Right kidney (tissue), 9 donors: ENCODE measurements at places on chromosomes 16 and 17.

DNA sequence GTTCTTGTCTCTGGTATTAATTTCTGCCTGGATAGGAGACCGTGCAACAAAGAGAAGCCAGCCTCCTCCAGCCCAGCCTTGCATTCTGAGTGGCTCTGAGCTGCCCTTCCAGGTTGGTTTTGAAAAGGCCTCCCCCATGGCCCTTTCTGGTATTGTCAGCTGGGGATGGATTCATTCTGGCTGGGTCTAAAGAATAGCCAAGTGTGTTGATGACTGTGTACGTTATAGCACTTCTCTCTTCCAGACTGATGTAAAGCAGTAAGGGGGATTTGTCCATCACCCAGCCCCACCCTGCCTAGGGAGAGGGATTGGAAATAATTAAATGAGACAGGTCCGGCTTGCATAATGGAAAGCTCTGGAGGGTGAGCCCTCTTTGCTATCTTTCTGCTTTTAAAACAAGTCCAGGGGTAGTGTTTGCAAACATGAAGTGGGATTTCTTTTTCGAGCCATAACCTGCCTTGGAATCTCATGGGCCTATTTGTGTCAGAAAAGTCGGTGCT is 146.4 kb downstream of the MSI2 start:
- DNase-seq = no peak

DNA sequence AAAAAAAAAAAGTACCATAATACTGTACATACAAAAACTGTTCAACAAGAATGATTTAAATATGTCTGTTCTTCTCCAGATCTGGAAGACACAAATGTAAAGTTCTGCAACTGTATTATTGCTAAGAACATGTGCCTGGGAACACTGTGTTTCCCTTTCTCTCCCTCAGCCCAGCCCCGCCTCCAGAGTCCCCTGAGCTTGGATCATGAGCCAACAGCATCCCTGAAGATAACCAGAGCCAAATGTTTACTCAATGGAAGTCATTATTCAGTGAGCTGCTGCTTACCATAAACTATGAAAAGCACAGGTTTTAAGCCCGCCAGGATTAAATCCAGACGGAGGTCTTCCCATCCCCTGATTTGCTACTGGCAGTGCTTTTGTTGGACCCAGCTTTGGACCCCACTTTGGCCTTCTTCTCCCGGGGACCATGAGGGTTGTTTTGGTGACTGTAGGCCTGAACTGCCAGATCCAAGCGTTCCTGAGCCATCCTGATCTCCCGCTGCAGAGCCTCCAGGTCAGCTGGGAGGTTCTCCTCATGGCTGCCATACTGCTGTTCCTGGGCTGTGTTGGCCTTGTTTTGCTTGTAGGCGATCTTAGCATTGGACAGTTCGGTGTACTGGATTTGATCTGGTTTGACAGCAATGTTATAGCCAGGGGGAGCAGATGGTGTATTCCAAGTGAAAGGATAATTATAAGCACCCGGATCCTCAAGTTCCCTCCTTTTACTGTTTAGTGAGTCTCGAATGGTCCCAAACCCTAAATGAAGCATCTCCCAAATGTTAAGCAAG is 25.6 kb downstream of the GJC1 start:
- DNase-seq = no peak

GRCh38 chr16:1026784-1027500 is 45.4 kb downstream of the SOX8 start:
- no peak for DNase-seq

- no peak for DNase-seq
These were observed 101.2 kb downstream of the MRTFB start for GRCh38 chr16:14172200-14172809.

DNA sequence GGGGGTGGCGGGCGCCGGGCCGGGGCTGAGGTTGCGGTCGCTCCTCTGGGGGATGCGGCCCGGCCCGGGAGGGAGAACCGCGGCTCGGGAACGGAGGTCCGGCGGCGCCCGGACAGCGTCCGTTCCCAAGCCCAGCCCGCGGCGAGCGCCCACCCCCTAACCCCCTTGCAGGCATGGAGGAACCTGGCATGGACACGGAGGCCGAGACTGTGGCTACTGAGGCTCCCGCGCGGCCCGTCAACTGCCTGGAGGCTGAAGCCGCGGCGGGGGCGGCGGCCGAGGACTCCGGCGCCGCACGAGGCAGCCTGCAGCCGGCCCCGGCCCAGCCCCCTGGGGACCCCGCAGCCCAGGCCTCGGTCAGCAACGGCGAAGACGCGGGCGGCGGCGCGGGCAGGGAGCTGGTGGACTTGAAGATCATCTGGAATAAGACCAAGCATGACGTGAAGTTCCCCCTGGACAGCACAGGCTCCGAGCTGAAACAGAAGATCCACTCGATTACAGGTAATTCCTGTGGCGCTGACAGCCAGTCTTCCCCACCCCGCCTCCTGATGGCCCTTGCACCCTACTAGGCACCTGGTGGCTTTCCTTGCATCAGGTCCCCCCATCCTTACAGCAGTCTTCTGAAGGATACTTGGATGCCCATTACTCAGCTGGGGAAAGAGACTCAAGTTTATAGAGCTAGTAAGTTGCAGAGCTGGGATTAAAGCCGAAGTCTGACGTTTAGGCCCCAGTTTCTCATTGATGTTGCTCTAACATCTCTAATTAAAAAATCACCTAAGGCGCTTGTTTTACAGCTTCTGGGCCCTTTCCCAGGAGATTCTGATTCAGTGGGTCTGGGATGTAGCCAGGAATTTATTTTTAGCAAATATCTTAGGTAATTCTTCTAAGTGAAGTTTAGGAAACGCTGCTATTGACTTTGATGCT is 514 bp downstream of the UBFD1 start:
- DNase-seq = no peak

DNA sequence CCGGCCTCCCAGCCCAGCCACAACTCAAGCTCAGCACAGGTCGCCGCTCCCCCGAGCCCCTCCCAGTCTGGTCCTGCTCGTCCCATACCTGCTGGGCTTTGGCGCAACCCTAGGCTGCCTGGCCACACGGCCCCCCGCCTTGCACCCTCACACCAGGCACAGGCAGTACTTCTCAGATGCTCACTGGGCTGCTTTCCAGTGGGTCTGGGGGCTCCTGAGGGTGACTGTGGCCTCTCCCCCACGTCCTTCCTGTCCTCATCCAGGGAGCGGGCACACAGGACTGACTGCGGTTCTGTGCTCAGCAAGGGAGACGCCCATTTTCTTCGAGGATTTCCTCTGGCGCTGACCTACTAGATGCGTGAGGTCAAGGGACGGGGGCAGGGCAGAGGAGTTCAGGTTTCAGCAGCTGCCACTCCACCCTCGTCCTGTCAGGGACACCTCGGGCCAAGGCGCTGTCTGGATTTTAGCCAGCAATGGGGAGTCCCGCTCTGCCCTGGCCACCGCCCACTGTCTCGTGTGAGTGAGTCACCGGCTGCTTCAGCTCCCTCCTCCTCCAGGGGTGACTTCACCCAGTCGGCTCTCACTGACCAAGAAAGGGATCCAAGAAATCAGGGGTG is 115.8 kb downstream of the NPIPB11 start:
- peak; percentile 68 for DNase-seq

GRCh38 chr16:3266873-3267537 is 10.6 kb upstream of the MEFV start:
- no peak for DNase-seq

DNA sequence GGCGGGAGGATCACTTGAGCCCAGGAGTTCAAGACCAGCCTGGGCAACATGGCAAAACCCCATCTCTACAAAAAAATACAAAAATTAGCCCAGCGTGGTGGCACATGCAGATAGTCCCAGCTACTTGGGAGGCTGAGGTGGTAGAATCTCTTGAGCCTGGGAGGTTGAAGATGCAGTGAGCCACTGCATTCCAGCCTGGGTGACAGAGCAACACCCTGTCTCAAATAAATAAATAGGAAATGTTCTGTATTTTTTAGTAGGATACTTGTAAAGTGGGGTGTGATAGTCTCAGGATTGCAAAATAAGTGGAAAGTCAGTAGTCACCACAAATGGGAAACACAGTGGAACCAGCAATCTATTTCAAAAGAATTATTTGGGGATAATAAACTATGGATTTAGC is 4.0 kb downstream of the RSPRY1 start:
- no peak for DNase-seq

DNA sequence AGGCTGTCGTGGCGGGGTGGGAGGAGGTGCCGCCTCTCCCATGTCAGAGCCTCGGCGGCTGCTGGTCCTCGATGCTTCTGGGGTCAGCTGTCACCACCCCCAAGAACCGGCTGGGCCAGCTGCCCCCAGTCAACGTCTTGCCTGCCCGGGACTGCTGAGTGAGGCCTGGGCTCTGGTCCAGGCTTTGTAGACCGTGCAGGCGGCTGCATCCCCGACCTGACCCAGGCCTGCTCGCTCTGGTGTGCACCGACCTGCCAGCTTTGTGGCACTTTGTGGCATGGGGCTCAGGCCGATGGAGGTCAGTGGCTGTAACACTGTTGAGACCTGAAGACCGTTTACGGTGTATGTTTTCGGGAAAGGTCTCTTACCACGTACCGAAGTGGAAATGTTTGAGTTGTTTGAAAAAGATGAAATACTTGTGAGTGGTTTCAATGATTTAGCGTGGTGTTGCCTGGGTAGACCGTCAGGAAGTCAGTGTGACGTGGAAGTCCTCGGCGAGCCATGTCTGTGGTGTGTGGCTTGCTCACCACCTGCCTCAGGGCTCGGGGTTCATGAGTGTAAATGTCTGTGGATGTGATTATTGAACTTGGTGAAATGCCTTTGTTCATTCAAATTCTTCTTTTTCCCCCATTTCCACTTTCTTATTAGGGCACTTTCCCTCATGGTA is 53.2 kb upstream of the ZNF750 start:
- DNase-seq = peak; percentile 63

DNA sequence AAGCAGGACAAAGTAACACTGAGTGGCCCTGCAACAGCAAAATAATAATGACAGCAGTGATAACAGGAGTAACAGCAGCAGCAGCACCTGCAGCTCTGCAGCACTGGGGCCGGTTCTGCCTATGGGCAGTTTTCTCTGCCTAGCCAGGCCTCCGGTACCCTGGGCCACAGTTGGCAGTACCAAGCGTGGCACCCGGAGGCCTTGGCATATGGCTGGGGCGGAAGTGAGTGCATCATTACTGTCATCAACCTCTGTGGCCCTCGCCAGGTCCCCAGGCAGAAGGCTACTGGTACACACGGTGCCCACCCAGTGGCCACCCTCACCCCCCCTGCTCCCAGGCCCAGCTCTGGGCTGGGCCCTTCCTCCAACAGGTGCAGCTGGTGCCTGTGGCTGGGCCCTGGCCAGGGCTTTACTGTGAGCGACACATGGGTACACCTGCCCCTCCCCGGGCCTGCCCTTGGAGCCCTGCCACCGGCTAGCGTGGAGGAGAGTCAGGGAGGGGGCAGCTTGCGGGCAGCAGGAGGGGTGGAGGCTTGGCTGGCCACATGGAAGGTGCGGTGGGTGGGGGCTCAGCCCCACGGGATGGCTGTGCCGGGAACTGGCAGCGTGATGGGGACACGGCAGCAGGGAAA is 3.0 kb downstream of the KCNJ12 start:
- DNase-seq = no peak

DNA sequence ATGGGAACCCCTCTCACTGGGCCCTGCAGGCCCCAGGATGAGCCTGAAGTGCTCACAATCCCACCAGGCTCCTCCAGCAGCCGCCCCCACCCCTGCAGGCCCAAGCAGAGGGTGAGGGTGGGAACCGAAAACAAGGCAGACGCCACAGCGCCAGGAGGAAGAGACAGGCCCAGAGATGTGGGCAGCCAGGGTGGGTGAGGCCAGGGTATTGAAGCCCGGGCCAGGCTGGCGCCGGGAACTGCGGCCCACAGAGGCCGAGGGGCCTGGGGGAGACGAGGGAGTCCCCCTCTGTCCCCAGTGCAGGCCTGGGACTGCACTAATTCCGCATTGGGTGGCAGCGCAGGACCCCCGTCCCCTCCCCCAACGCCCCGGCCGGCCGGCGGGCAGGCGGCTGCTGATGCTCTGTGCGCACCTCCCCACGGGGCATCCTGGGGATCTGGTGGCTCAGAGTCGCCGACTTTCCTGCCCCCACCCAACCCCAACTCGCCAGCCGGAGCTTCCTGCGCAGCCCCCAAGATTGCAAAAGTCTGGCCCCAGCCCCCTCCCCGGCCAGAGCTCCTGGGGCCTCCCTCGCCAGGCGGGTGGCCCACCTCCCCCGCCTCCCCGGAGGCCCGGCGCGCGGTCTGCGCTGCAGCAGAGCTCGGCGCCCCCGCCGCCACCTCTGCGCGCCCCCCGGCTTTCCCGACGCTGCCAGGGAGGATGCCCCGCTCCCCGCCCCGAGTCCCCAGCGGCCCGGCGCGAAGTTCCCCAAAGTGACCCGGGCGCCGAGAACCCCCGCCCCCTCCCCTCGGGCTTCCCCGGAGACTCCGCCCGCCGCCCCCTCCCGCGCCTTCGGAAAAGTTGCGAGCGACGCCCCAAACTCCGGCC is 107.8 kb downstream of the ENGASE start:
- no peak for DNase-seq

DNA sequence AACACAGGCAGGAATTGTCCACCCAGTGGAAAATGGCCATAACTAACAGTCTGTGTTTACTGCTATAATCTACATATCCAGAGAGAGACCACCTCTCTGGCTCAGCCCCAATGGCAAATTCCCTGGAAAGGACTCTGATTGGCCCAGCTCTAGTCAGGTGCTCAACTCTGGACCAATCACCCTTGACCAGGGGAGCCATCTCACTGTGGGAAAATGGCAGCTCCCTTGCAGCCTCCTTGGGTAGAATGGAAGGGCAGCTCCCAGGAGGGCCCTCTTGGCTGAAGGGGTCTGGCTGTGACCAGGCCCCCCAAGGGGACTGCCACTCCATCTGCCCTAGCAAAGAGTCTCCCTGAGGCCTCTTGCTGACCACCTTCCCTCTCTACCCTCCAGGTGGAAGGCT is 3.1 kb downstream of the ALOX15B start:
- DNase-seq = no peak

DNA sequence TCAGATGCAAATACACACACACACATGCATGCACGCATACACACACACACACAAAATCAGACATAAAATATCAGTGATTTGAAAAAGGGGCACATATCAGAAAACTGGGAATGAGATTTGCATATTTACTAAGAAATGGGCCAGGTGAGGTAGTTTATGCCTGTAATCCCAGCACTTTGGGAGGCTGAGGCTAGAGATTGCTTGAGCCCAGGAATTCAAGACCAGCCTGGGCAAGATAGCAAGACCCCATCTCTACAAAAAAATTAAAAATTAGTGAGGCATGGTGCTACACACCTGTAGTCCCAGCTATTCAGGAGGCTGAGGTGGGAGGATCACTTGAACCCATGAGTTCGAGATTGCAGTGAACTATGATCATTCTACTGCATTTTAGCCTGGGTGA is 22.4 kb upstream of the PNPO start:
- DNase-seq = no peak

DNA sequence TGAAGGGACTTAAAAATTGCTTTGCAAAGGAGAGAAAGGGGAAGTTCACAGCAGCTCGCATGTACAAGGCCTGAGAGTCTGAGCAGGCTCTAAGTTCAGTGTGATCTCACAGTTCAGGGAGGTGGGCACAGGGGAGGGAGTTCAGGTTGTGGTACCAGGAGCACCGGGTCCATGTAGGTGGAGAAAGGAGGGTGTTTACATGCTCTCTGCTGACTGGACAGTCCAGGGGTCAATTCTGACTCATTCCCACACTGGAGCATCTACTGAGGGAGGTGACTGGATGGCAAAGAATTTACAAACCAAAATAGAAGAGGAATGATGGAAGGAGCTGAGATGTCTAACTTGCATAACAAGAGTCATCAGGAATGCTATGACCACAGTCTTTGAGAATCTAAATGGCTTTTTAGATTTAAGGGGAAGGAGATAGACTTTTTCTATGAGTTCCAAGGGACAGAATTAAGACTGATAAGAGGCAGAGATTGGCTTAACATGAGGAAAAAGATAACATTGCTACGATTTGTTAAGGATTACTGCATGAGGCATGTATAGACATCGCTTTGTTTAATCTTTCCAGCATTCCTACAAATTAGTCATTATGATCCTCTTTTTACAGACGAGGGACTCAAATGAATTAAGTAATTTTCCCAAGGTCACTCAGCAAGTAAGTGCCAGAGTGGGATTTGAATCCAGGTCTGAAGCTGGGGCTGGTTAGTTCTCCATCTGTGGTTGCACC is 29.9 kb downstream of the MIS12 start:
- no peak for DNase-seq
